AG08395 (cell line): ENCODE measurements at places on chromosomes 3 and 15.

DNA sequence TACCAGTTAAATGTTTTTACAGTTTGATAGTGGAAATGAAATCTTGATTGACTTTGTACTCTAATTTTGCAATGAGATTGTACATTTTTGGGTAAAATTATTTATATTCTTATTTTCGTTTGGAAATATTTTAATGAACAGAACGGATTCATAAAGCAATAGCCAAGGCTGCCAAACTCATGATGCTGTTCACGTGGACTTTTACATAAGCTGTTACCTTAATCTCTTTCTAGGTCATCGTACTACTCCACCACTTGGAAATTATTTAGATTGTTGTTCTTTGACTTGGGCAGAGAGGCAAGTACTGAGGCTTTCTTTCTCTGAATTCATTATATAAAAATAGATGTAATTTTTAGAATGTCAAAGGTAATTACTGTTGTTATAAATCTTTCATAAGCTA is 16.2 kb downstream of the SYNPR start:
- no peak for DNase-seq

- no peak for DNase-seq
These were observed 1071.9 kb downstream of the IGSF11 start for GRCh38 chr3:117962750-117963149.

DNA sequence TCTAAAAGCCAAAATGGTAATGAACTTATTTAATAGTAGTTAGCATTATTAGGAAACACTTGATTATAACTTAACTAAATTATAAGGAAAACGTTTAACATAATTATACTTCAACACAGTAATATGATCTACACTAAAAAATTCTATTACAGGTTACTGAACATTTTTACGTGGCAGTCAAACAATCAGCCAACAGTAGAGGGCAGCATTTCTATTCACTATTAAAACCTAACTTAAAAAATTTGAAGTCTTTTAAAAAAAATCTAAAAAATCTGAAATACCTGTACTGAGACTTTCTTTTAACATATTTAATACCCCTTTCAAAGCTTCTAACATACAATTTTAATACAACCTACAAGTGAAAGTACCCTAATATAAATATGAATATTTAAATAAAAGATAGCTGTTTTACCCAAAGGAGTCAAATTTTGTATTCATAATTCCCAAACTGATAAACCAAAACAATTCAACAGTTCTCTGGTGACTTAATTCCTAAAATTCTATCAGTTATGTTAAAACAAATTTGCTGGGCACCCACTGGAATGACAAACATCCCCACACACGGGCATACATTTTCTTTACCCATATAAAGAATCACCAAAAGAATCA is 41.5 kb downstream of the DLG1 start:
- peak; percentile 13 for DNase-seq

DNA sequence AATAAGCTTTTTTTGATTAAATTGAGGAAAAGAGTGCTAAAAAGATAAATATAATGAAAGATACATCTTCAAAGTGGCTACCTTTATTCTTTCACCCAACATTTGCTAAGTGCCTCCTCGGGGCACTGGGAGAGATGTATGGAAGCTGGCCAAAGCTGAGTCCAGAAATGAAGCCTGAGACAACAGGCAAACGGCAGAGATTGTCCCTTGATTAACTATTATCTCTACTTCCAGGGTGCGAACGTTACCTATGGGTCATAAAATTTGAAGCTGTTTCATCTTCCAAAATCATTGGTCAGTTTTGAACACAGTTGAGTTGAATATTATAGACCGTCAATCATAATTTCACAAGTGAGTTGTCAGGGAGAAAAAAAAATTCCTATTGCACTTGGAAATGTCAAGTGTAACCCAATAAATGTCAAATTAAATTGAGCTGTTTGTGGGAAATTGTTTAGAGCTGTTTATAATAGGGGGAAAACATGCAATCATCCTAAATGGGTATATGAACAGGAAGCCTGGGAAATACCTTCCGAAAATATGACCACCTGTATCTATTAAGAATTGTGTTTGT is 73.9 kb downstream of the SUCLG2 start:
- DNase-seq = no peak

DNA sequence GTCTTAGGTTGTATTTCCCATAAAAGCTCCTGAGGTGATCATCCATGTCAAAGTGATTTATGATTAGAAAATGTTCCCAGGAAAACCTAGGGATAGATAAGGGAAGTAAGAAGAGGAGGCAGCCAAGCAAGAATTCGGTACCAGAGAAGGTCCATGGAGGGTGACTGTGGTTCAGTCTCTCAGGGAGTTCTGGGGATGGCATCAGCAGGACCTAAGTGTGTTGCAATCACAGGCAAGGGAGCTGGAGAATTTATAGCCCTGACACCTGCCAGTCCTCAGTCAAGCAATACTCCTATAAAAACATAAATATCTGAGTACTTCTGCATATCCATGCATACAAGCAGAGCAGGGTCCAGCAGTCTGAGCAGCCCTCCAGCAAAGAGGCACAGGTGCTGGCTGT is 95.6 kb upstream of the TOPAZ1 start:
- no peak for DNase-seq

- DNase-seq = no peak
These were observed 21.2 kb upstream of the MTMR14 start for GRCh38 chr3:9627901-9628633.

DNA sequence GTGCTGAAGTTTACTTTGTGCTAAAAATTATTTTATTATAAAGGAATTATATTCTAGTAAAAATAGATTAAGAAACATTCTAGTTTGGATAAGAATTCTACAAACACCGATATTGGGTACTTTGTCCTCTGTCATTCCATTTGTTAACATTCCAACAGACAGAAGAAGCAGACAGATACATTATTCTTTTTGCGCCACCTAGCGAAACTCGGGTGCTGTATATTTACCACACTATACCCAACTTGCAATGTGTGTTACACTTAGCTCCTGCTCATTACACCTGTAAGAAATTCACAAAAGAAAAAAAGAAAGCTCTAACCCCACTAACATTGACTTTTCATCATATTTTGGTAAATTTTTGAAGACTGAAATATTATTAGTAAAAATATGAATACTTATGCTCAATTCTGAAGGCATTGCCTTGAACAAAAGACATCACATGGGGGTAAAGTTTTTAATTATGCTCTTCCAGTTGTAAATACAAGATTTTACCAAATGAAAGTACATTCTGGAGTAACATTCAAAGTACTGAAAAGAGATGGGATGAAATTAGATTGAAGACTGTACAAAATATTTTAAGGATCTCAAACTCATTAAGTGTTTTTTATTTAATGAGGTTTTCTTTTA is 136.5 kb upstream of the MLF1 start:
- DNase-seq = peak; percentile 44

GRCh38 chr3:134294302-134295280 is 43.9 kb upstream of the RYK start:
- DNase-seq = no peak

DNA sequence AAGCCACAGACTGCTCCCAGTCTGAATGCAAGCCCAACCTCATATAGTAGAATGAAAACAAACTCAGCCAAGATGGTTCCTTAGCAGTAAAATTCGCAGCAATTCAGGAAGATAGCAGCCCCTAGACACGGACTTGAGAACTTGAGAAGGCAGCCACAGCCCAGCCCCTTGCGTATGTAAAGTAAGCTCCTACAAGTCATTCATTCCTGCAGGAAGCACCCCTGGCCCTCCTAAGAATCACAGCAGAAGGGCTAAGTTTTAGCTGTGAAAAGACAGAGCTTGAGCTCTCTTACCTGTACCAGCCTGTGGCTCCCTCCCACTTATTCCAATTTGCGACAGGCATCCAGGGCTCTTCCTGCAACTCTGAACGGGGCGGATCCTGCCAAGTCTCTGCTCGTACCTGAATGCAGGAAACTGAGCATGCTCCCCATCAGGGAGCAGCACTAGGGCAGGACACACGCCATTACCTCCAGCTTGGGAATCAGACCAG is 136.4 kb downstream of the MAGI1 start:
- DNase-seq = no peak

DNA sequence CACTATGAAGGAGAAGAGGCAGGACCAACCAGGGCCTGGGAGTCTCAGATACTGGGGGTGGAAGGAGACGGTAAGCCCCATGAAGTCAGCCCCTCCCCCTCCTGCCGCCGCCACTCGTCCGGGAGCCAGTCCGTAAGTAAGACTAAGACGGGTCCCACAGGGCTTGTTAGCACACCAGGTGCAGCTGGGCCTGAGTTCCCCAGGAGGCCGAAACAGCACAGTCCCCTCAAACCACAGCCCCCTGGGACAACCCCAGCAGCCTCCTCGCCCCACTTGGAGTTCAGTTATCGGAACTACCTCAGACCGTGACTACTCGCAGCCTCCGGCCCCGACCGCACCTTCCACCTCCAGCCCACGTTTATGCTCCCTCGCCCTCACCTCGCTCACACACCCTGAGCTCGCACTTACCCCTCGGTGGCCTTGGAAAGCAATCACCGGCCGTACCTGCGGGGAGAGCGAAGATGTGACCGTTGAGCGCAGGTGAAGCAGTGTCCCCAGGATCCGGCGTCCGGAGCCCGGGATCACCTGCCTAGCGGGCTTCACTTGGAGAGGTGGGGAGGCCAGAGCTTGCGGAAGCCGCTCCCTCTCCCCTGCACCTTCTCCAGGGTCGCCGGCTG is 557 bp downstream of the ELL3 start:
- no peak for DNase-seq

- peak; percentile 32 for DNase-seq
These were observed 62.0 kb upstream of the ACP3 start for GRCh38 chr3:132255041-132255745.

DNA sequence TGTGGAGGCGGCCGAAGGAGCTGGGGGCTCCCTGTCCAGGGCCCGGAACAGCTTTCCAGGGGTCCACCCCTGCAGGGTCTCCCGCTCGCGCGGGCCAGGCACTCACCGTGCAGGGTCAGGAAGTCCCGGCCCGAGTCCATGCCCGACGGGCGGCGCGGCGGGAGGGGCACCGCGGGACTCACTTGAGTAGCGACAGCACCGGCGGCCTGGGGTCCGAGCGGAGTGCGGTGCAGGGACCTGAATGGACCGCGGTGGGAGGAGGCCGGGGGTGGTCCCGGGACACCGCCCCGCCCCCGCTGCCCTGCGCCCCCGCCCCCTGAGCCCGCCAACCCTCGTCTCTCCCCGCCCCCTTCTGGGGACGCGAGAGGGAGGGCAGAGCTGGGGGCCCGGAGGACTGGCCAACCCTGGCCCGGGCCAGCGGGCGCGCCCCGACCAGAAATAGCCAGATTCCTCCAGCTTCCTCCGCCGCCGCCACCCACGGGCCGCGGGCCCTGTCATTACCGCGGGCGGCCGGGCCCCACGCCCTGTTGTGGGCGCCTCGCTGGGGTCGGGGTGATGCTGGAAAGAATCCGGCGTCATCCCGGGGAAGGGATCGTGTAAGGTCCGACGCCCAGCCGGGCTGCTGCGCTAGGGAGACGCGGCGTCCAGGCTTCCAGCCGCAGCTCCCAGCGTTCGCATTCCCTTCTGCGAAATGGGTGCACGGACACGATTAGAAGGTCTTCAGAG is at the start of gene PLCD1:
Gene PLCD1 (minus strand): TSS at position 243 of the 726 bp plus-strand sequence. CDS start 103 bp downstream, at position 140.
- peak; percentile 88 for DNase-seq

DNA sequence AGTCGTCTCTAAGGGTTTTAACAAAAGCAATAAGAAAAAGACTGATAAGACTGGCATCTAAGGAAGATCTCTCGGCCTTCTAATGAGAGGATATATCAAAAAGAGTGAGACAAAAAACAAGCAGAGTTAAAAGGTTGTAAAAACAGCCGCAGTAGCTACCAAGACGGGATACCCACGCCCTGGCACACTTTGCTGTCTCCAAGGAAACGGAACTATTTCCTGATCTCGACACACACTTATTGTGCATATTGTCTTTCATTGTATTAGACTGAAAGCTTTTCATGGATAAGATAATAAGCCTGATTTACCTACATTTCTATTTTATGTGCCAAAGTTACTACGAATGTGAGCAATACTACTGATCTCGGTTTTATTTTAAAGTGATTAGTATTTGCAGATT is 161.5 kb upstream of the MCTP2 start:
- DNase-seq = no peak

GRCh38 chr3:192253138-192253887 is 474.0 kb downstream of the FGF12 start:
- DNase-seq = no peak

- peak; percentile 81 for DNase-seq
These were observed 3.4 kb downstream of the VILL start for GRCh38 chr3:37993820-37994638.

GRCh38 chr15:68583936-68584755 is 5.4 kb downstream of the CORO2B start:
- DNase-seq = no peak

GRCh38 chr3:178291574-178292370 is 244.5 kb upstream of the KCNMB2 start:
- DNase-seq = no peak

DNA sequence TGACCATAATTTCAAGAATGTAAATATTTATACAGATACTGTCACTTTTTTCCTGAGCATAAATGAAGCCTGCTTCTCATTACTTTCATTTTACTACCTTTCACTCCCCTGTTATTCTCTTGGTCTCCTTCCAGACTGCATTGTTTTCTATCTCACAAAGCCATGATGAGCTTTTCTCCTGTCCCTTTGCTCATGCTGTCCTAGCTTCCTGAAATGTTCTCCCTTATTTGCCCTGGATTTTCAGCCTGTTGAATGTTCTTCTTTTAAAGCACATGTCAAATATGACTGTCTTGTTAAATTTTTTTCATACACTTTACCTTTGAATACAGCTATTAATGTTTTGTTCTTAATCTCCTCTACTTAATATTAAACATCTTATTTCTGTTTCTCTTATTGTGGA is 31.7 kb downstream of the ATP11B start:
- DNase-seq = no peak

GRCh38 chr3:6250167-6250566 is 610.7 kb upstream of the GRM7 start:
- DNase-seq = no peak

GRCh38 chr15:63010920-63011693 is 31.4 kb upstream of the TPM1 start:
- DNase-seq = no peak

GRCh38 chr15:52440414-52440813 is 88.3 kb downstream of the MYO5A start:
- DNase-seq = no peak

- no peak for DNase-seq
These were observed 37.8 kb upstream of the ANPEP start for GRCh38 chr15:89852342-89852995.

GRCh38 chr3:109184726-109185125 is 48.2 kb downstream of the C3orf85 start:
- no peak for DNase-seq

DNA sequence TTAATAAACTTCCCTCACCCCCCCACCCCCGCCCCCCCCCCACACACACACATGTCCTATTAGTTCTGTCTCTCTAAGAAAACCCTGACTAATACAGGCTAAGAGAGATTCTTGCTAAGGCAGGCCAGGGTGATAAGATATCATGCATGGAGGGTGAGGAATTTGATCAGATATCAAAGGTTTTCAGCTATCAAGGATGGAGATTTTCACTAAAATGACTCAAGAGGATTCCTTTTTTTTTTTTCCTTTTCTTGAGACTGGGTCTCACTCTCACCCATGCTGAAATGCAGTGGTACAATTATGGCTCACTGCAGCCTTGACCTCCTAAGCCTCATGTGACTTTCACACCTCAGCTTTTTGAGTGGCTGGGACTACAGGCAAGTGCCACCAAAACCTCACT is 14.9 kb upstream of the SENP7 start:
- no peak for DNase-seq
